Lower leg skin (tissue), 4 donors: ENCODE measurements at places on chromosomes 5 and 9.

DNA sequence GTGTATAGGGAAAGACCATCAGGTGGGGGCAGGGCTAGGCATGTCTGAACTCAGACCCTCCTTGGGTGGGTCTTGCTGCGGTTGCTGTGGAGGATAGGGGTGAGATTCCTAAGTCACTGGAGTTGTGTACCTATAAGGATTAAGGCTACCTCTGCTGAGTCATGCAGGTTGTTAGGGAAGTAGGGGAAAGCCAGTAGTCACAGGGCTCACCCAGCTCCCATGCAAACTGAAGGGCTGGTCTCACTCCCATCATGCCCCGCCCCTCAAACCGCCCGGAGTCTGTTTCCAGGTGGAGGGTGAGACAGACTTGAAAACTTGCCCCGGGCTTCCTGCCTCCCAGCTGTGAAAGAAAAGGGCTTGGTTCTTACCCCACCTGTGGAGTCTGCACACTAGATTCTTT is 161.8 kb downstream of the CAVIN4 start:
- no peak for DNase-seq

DNA sequence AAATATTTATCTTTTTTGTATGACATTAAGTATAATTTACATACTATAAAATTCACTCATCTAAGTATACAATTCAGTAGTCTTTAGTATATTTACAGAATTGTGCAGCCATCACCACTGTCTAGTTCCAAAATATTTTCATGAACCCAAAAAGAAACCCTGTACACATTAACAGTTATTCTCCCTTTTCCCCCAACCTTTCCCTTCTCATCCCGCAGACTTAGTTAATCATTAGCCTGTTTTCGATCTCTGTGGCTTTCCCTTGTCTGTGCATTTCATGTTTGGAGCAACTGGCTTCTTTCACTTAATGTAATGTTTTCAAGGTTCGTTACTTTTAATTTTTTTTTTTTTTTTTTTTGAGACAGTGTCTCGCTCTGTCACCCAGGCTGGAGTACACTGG is 37.5 kb downstream of the MTREX start:
- DNase-seq: no peak

- DNase-seq: no peak
Observed at GRCh38 chr5:112757468-112758208, 20.0 kb downstream of the APC start.

GRCh38 chr5:39197556-39197955 is 21.8 kb downstream of the FYB1 start:
- peak; percentile 70 for DNase-seq

DNA sequence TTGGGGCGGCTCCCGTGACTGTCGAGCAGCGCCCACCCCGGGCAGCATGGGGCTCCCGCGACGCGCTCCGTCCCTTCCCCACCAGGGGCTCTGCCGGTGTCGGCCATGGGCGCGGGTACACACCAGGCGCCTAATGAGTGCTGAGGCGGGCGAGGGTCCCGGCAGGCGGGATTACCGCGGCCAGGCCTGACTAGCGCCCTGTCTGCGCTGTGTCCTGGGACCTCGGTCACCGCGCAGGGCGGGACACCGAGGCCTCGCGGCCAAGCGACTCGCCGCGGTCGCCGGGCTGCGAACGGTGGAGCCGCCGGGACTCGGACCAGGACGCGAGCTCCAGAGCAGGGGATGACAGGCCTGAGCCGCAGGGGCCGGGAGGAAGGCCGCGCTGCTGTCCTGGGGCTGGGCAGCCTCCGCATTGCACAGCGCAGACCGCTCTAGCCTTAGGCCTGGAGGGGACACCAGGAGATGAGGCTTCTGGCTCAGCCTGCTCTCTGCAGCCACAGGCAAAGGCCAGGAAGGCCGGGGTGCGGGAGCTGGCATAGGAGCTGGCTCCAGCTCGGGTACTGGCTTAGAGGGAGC is 14.1 kb downstream of the LCN10 start:
- no peak for DNase-seq

DNA sequence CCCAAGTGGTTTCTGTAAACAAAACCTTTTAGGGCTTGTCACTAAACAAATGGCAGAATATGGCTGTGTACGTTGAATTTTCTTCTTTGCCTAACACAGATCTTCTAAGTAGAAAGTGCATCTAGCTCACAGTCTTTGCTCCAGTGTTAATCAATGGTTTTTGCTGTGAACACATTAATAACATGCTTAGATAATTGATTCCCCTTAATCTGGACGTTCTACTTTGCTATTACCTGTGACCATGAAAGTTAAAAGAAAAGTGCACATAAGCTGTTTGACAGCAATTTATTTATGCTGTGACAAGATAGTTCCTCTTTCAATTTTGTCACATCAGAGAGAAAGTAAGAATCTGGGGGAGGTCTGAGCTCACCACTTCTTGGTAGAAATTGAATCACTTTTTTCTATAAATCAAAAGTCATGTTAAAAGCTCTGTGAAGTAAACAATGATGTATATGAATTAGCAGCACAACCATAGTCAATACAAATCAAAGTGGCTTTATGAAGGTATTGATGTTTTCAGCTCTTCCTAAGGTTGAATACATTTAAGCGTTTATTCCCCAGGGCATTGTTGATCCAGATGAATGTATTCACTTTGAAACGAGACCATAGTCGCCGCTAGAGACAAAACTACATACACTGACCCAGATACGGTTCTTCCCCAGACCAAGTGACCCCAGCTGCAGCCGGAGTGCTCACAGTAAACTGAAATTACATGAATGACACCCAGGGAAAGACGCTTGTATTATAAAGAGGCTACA is 174.6 kb upstream of the ZNF608 start:
- no peak for DNase-seq
